NCI-H2081 (cell line): ENCODE measurements at places on chromosomes 12 and 14.

DNA sequence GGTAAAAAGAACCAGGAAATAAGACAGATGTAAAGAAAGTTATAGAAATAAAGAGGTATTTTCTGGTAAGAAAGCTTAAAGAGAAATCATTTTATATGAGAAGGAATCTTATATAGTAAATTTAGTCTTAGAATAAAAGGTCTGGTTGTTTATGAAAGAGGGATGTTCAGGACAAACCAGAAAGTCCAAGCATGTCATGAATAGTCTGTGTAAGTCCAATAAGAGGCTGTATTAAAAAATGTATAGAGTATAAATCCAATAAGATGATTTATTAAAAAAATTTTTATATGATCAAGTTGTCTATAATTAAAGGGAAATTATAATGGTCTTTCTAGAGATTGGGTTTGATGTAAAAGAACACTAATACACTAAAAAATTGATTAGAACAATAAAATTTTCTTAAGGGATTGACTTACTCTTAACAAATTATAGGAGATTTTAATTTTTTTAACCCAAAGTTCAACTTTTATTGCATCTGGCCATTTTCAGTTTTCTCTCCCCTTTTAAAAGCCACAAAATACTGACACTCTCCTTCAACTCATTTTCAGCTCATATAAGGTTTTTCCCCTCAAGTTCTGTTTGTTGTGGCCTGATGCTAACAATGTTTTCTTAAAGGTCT lies 35.1 kb downstream of the ST8SIA1 start:
- no peak for DNase-seq

DNA sequence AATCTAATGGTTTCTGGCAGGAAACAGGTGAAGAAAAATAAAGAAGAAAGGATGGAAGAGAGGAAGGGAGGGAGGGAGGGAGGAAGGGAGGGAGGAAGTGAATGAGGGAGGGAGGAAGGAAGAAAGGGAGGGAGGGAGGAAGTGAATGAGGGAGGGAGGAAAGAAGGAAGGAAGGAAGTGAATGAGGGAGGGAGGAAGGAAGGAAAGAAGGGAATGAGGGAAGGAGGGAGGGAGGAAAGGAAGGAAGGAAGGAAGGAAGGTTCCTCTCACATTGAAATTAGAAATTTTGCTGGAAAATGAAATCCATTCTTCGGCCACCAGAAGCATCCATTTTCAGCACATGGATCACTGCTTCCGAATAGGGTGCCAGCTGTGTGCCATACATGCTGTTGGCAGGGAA lies 62.2 kb upstream of the PELI2 start:
- DNase-seq, result no peak

- no peak for DNase-seq
These were observed 357.7 kb downstream of the BCAT1 start for GRCh38 chr12:24591079-24591626.

DNA sequence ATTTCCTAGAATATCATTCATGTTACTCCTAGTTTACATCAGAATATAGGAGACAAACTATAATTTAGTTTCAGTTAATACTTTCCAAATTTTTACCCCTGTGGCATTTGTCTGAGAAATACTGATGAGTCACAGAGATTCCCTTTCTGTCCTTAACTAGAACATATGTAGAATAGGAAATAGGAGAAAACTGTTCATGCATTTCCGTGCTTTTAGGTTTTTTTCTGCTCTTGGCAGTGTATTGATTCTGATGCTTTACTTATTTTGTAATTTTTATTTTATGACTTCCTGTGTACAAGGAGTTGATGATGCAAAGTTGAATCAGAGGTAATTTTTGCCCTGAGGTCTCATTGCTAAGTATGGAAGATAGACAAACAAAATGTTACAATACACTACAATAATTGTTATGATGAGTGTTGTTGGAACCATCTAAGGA lies 23.0 kb downstream of the MNAT1 start:
- DNase-seq, result peak; percentile 8

GRCh38 chr12:124664395-124665111 lies 97.1 kb upstream of the NCOR2 start:
- DNase-seq, result no peak

DNA sequence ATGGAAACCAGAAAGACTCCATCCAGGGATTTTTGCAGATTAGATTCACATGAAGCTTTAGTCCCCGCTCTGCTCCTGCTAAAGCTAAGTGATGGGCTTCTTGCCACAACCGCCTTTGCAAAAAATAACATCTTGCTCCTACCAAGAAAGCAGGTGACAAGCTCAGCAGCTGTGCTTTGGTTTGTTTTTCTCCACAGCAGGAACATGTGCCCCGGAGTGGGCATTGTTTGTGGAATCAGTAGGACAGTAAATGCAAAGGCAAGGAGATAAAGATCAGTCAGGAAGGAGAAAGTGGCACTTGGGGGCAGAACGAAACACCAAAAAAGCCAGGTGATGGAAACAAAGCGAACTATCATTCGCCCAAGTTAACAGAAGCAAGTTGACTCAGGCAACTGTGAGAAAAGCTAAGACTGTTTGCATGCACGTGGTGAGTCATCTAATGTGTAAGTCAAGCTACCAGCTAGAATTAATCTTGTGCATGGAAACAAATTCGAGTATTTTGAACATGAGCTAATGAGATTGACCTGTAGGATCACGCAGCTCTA lies 165.5 kb upstream of the PLXNC1 start:
- no peak for DNase-seq

DNA sequence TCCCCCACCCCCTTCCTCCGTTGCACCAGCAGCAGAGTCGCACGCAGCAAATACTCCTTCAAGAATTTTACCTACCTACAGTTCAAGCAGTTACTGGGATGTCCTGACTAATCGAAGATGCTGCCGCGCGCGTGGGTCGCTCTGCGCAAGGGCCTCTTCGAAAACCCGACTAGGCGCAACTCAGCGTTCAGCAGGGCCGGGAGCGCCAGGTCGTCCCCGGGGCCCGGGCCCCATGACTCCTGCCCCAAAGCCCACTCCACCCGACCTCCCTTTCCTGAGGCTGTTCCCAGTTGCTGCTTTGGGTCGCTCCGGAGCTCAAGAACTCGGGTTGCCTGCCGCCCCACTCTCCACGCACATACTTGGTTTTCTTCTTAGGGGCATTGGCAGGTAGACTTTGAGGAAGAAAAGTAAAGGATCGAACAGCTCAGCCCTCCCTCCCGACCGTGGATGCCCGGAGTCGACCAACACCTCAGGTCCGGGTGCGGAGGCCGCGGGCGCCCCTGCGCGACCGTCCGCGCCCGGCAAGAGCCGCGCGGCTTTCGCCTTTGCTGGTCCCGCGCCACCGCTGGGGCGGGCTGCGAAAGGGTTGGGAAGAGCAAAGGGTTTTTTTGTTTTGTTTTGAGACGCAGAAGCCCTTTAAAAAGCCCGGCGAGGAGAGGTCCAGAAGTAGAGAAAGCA lies 1.9 kb downstream of the BMP4 start:
- DNase-seq, result no peak

- DNase-seq, result no peak
These were observed 26.1 kb downstream of the SERPINA3 start for GRCh38 chr14:94638339-94638738.

DNA sequence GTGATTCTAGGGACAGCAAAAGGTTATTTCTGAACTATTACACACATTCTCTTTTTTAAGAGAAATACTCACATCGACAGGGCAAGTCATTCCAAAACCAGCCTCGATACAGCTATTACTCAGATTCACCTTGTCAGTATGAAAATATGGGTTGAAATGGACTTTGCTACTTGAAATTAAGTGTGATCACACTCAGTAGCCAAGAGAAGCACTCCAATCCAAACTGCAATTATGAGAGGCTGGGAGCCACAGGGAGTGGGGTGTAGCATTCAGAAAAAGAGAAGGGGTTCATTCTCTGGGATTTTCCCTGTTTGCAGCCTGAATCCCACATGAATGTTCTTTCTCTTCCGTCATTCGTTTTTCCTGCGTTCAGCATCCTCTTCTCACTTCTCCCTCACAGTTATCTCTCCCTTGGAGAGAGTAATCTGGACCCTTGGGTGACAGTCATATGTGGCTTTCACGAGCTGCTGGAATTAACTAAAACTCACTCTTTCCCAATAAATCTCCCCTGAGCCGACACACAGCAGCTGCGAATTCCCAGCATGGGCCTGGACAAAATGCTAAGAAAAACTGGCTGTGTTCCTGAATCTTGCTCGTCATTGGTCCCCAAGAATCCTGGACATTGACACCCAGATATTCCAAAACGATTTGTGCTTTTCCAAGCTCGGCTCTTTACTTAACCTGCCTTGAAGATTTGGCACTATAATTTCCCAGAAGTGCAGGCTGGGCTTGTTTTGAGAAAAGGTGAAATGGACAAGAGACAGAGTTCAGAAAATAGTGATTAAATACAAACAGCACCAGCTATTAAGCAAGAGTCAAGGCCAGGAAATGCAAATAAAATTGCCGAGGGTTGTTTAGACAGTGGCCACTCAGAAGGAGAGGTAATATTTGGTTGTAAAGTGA lies 199.5 kb upstream of the PLEKHG7 start:
- DNase-seq, result no peak

GRCh38 chr14:30159374-30159773 lies 231.7 kb upstream of the PRKD1 start:
- peak; percentile 4 for DNase-seq

DNA sequence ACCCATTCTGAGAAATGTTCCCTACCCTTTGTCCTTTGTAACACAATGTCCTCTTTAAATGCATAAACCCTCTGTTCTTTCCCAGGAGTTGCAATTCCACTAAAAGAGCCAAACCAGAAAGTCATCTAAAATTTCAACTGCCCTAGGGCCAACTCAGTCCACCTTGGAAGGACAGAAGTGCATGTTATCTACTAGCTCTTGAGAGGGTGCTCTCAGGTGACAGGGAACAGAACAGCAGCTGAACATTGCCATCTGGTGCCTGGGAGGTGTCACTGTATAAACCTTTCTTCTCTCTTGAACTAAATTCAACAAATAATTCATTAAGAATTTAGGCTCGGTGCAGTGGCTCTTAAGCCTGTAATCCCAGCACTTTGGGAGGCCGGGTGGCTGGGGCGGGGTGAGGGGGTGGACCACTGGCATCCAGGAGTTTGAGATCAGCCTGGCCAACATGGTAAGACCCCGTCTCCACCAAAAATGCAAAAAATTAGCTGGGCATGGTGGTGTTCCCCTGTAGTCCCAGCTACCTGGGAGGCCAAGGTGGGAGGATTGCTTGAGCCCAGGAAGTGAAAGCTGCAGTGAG lies 10.3 kb upstream of the FERMT2 start:
- DNase-seq, result peak; percentile 19

GRCh38 chr14:53858345-53858684 lies 98.3 kb downstream of the BMP4 start:
- DNase-seq, result no peak

DNA sequence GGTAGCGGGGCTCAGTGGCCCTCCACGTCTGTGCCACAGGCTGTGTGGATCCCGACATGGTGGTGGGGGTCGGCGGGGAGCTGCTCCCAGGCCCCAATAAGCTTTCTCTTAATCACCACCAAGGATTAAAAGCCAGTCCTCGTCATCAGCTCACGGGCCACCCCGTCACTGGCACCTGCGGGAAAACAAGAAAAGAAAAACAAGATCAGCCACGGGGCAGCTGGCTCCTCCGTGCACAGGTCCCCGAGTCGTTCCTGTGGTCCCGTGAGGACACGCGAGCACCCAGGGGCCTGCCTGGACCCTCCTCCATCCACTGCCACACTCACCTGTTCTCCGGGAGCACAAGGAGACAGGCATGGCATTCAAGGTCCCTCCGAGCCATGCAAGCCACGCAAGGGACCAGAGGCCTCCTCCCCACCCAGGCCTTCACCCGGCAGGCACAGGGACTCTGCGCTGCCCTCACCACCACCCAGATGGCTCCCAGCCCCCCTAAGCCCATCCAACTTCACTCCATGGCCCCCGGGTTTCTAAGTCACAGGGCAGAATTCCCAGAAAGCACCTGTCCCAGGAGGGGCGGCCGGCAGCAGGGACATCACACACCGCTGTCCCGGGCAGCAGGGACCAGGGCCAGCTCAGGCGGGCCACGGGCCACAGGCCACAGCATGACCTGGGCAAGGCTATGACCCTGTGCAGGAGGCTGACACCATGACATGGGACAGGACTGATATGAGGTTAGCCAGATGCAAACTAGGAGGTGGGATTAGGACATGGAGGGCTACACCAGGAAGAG lies 72.0 kb downstream of the NCOR2 start:
- no peak for DNase-seq

- DNase-seq, result no peak
These were observed 5.5 kb downstream of the OR10AD1 start for GRCh38 chr12:48197549-48197970.

GRCh38 chr14:33563191-33563900 lies 387.5 kb downstream of the EGLN3 start:
- no peak for DNase-seq

- DNase-seq, result no peak
These were observed 2.6 kb downstream of the VDR start for GRCh38 chr12:47902131-47902639.

DNA sequence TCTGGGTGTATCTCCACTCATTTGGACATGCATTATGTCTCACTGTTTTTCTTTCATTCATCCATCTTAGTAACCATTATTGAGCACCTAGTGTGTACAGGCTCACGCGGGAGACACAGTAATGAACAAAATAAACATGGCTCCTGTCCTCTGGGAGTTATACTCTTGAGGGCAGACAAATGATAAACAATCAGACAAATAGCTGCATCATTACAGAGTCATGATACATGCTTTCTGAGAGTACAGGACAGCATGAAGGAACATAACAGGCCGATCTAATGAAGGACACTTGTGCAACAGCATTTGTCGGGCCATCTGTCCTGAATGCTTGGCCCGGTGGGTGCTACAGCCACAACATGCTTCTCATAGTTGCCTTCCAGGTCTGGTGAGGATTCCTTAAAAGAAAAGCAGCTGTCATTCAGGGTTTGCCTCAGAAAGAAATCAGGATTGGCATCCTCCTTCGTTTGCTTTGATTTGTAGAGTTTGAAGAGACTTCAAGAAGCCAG lies 77.2 kb upstream of the EGLN3 start:
- DNase-seq, result no peak

- no peak for DNase-seq
These were observed 10.0 kb upstream of the IFI27L2 start for GRCh38 chr14:94139421-94139820.

DNA sequence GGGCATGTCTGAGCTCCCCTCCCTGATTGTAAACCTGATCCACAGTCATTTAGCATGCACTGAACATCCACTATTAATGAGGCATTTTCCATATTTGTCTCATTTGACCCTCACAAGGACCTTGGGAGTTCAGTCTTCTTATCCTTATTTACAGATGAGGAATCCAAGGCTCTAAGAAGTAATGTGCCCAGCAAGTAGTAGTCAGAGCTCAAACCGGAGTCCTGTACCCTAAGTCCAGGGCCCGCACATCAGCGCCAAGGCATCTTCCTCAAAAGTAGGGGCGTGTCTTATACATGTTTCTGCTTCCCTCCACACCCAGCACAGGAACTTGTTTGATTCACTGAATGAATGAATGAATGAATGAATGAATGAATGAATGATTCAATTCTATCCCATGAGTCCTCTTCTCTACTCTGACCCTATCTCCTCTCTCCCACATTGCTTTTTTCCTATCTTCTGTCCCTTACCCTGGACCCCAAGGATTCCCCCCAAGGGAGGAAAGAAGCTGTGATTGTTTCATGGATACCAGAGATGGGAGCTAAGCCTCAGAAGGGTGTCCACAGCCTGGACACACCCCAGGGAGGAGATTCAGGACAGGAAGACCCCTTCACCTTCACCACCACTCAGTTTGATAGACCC lies 21.8 kb upstream of the KRT8 start:
- DNase-seq, result no peak
